ENCODE measurements at places on chromosomes 12 and 14.

DNA sequence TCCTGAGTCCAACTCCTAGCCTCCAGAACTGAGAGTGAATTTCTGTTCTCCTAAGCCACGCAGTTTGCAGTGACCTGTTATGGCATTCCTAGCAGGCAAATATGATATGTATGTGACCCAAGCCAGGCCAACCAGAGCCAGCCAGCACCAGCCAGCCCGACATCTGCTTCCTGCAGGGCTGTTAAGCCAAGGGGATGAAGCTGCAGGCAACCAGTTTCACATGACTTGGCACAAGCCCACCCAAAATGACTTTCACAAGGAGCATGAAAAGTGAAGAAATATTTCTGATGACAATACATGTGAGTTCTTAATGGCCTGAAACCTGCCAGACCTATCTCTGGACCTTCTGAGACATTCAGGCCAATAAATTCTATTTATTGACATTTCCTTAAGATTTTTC, 68.1 kb downstream of the ITPK1 start:
- no peak for DNase-seq

DNA sequence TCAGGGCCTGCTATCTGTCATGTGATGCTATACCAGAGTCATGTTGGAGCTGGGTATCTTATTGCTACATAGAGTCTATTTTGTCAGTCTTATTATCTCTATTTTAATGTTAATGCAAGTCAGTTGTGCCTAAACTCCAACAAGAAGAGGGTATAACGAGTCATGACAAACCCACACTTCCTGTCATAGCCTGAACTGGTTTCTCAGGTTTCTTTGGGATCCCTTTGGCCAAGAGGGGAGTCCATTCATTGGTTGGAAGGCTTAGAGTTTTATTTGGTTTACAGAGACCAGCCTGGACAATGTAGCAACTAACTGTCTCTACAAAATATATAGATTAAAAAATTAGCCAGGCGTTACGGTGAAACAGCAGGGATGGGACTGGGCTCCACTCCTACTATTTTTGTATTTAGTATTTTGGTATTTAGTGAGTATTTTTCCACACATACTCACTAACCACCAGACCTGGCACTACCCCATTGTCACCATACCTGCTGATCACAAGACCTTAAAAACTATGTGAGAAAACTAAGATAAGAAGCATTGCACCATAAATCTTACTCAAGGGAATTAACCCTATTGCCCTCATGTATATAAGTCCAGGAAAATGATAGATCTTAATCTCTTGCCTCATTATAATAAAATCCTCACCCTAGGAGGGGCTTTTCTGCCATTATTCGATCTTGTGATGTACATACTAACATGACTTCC, 387.5 kb downstream of the IPO8 start:
- DNase-seq: no peak

- no peak for DNase-seq
Observed at GRCh38 chr14:71956920-71957563, 24.8 kb downstream of the RGS6 start.

DNA sequence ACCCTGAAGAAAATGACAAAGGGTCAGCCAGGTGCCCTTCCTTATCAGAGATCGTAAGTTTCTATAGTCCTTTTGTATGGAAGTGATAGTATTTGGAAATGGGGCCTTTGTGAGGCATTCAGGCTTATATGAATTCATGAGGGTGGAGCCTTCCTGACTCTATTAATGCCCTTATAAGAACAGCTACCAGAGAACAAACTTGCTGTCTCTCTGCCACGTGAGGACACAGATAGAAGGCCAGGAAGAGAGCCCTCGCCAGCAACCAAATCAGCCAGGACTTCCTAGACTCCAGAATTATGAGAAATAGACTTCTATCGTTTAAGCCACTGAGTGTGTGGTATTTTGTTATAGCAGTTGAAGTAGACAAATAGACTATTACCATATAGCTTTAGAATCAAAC, 36.7 kb downstream of the TRMT5 start:
- no peak for DNase-seq

- DNase-seq: no peak
Observed at GRCh38 chr12:124621296-124621660, 53.9 kb upstream of the NCOR2 start.

DNA sequence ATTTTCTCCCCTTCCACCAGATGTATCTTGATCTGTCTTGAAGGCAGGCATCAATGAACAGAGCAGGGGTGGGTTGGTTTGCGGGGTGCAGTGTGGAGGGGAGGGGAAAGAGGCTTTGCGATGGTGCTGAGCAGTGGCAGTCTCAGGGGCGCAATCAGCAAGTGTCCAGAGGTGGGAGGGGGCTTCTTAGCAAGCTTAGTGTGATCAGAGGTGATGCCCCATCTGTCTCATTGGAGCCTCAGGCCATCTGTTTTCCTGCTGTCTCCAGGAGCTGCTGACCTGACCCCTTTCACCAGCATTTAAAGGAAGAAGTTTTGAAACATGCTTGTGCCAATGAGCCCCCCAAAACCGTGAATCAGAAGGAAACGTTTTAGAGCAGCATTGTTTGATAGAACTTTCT, 187.7 kb upstream of the LHX5 start:
- no peak for DNase-seq

DNA sequence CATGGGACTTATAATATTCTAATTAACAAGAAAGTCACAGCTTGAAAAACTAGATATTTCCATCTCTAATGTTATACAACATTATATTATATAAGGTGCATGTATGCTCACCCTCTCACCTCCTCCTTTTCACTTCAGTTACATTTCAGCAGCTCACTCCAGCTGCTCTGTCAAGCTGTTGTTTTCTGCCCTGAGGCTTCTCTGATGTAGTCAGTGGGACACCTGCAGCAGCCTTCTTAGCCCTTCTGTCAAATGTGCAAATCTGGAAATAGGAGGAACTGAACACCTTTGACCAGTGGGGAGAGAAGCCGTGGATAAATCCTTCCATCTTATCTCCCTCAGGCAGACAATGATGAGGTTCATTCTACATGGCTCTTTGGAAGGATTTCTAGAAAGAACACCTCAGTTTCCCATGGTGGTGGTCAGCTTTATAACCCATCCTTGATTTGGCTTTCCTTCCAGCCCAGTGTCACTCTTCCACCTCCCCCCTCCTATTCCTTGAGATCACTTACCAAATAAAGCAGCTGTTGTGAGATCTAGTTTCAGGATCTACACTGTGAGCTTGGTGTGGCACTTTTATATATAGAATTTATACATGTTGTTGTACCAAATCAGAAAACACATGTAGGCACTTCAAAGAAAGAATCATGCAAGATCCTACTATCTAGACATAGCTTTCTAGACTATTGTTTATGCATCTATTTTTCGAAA, 79.6 kb upstream of the STK38L start:
- DNase-seq: no peak

GRCh38 chr12:123571343-123571813, 13.0 kb upstream of the TMED2 start:
- DNase-seq: no peak

DNA sequence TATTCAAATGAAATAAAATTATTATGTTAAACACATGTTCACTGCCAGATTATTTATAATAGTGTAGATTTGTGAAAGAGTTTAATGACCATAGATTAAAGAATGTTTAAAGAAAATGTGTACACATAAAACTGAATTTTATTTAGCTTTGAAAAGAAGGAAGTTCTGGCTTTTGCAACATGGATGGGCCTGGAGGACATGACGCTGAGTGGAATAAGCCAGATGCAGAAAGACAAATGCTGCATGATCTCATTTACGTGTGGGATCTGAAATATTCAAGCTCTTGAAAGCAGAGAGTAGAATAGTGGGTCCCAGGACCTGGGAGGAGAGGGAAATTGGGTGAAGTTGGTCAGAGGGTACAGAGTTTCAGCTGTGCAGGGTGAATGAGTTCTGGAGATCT, 1261.2 kb downstream of the TMEM121 start:
- no peak for DNase-seq

GRCh38 chr12:4535871-4536270, 2.8 kb upstream of the RAD51AP1 start:
- no peak for DNase-seq
